ENCODE measurements at places on chromosomes 6 and 20.

DNA sequence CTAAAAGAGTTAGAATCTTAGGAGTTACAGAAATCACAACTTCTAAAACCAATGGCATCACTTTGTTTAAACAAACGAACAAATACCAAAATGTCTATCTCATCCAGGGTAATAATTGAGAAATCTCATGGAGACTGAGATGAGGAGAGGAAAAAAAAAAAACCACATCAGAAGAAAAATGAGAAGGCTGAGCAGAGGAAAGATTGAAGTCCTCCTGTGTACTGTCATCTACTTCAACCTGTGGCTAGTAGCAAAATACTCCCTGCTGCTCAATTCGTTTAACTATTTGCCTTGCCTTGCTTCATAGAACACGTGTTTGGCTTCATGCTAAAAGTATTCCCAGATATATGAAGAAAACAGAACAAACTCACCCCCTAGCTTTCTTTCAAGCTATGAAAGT, 143.7 kb downstream of the PDE10A start:
- no peak for DNase-seq

DNA sequence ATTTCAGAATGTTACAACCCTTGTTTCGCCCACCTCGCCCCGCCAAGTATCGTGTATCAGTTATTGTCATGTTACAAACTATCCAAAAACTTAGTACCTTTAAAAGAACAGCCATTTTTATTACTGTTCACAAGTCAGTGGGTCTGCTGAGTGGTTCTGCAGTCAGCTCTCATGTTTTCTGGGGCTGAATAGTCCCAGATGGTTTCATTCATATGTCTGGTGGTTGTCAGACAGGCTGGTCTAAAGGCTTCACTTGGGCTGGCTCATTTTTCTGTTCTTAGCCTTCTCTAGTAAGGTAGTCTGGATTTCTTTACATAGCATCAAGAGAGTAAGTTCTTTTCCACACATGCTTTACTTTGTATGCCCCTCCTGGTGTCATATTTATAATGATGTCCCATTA, 8.6 kb downstream of the ZNF292 start:
- DNase-seq, result no peak

- DNase-seq, result no peak
These were observed 93.7 kb upstream of the CD83 start for GRCh38 chr6:14023855-14024254.

DNA sequence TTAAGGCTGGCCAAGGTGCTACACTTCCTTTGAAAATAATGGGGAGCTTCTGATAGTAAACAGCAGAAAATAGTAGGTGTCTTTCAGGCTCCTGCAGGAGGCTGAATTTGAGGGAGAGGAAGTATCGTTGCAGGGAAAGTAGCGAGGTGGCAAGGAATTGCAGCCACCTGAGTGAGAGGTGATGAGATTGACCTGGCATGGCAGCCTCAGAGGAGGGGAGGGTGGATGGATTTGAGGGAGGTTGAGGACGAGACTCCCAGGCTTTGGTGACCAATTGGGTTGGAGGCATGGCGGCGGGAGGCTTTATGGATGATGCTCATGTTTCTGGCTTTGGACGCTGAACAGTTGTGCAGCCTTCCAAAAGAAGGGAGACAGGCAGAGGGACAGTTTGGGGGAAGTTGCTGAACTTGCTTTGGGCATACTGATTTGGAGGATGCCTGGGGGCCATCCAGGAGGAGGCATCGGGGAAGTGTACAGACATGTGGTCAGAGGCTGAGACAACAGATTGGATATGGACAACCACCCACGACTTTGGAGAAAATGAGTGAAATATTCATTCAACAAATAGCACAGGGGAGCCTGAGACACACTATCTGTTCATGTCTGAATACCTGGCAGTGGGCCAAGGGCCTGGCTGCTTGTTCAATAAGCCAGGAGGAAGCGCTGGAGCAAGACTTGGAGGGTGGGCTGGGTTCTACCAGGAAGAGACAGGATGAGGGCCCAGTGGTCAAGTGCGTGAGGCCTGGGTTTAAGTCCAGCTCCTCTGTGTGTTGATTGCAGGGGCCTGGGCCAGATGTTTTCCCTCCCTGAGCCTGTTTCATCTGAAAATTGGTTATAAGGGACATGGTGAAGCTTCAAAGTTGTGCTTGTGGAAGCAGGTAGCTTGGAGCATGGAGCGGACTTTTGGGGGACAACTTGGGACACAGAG, 113.2 kb downstream of the CEBPB start:
- DNase-seq, result peak; percentile 24

DNA sequence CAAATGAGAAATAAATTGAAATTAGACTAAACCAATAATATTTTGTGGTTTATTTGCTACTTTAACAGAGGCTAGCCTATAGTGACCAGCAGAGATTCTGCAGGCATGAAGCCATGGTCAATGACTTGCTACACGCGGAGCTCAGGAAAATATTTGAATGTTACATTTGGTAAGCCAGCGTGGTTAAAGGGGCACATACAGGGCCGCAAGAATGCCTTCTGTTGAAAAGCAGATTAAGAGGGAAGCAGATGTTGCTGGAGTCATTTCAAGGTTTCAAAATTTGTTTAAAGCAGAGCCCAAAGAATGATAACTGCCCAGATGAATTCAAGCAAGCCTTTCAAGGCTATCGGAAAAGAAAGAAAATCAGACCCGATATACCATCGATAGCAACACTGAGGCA, 294.3 kb upstream of the MAN1A1 start:
- no peak for DNase-seq

DNA sequence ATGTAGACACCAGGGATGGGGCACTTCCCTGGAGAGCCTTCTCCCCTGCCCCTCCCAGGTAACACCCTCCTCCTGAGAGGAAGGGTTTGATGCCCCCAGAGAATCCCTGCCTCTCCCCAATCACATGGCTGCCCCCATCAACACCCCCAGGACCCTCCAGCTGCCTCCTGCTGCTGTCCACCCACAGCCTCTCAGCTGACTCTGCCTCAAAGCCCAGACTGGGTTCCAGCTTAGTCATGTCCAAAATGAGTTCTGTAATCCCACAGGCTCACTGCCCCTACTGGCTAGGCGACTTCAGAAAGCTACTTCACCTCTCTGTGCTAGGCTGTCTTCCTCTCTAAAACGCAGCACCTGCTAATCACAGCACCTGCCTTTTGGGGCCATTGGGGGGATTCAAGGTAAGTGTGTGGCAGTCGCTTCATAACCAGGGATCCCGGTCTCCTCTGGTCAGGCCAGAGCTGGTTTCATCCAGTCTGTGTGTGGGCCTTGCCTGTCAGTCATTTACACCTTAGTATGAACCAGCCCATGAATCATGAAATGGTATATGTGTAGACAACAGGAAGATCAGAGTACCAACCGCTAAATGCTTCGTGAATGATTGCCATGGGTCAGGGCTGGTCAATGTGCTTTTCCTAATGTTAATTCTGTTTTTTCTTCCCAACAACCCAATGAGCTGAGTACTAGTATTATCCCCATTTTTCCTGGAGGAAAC, 40.4 kb downstream of the TFEB start:
- no peak for DNase-seq

GRCh38 chr6:1610497-1611321, 994 bp downstream of the FOXC1 start:
- DNase-seq, result no peak

DNA sequence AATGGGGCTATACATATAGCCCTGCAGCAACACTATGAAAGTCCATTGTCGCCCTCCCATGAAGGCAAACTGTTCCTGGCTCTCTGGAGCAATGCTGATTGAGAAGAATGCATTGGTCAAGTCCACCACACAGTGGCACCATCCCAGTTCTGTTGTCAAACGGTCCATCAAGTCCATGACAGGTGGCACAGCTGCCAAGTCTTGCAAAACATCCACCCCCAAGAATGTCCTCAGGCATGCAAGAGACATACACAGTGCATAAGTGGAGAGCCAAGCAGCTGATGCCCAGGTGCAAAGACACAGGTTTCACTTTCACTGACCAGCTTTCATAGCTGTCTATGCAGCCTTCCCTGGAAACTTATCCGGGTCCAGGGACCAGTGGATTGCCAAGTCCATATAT, 17.5 kb downstream of the ZNF391 start:
- DNase-seq, result no peak

DNA sequence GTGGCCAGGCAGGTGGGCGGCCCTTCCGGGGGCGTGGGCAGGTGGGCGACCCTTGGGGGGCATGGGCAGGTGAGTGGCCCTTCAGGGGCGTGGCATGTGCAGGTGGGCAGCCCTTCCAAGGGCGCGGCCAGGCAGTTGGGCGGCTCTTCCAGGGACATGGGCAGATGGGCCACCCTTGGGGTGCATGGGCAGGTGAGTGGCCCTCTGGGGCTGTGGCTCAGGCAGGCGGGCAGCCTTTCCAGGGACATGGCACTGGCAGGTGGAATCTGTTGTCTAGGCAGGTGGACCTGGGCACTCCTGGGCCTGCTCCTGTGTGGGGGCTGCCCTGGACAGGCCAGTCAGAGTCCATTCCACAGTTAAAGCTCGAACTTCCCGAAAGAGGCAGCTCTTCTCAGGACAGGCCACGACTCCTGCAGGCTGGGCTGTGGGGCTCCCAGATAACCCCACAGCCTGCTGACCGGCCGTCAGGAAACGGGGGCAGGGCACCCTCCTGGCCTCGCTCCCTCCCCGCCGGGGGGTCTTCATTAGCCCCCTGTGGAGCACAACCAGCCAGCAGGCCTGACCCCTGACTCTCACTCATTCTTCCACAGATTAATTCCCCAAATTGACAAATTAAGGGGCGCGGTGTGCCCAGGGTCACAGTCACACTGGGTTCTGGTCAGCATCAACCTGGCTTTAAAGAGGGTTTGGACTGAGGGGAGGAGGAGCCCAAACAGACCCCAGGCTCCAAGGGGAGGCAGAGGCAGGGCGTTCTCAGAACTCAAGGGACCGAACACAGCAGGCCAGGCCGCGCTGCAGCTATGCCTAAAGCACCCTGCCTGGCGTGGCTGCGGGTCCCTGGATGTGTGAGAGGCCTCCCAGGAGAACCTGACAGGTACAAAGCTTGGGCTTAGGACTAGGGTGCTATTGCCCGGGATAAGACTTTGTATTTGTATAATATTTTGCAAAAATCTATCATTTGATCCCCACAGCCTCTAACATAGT, 130.0 kb downstream of the DLL1 start:
- no peak for DNase-seq

DNA sequence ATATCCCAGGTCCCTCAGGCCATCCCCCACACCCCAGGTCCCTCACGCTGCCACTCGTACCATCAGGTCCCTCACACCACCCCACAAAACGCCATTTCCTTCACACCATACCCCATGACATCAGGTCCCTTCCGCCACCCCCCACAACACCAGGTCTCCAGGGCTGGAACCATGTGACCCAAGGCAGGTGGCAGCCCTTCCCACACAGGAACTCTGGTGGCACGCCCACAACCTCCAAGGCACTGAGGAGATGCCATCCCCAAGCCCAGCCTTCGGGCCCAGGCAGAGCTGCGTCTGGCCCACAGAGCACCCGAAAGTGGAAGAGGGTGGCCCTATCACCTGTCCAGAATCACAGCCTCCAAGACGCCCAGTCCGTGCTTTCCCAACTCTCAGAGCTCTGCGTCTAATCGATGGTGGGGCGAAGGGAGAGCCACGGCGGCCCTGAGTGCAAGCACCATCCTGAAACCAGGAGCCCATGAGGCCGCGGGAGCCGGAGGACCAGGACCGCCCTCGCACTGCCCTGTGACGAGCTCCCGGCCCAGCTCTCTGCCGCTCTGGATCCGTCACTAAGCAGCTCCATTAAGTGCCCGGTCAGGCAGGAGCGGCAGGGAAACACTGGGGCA, 12.7 kb downstream of the TAF4 start:
- DNase-seq, result no peak

GRCh38 chr6:3418496-3419060, 38.3 kb downstream of the SLC22A23 start:
- DNase-seq, result no peak

GRCh38 chr6:63634630-63635029, 972 bp upstream of the PHF3 start:
- no peak for DNase-seq

- DNase-seq, result peak; percentile 54
These were observed 5.1 kb upstream of the ADAM33 start for GRCh38 chr20:3686867-3687321.

- DNase-seq, result no peak
These were observed 558 bp downstream of the LINC00237 start for GRCh38 chr20:21105429-21106170.

DNA sequence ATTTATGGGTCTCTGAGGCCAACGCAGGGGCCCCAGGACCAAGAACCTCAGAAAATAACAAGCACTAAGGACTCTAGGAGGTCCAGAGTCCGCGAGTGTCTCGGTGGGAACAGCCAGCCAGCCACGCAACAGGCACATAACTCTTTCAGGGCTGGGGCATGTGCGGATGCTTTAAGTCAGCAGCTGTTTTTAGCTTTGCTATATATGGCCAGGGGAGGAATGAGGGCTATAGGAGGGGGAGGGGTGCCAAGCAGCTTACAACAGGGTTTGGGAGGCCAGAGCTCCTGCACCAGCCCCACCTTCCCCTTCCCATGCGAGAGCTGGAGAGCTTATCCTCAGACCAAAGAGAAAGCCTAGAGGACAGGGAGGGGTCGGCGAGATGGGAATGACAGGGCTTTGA, 6.2 kb downstream of the JPH2 start:
- DNase-seq, result no peak

GRCh38 chr6:11682561-11682975, 96.0 kb downstream of the ADTRP start:
- no peak for DNase-seq

DNA sequence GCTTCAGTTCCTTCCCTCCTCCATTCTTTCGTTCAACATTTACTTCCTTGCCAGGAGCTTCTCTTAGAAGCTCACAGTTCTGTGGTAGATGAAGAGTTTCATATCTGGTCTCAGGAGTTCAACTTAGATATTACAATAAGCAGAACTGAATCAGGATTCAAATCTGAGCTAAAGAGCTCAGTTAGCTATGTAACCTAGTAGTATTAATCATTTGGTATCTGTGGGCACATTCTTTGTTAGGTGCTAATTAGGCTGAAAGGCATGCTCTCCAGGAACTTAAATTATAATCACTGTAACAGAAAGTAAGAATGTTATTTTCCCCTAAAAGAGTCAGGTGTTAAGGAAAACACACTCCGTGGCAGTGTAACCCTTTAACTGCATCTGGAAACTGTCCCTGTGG, 8.4 kb downstream of the ZNF76 start:
- no peak for DNase-seq
